ENCODE measurements at places on chromosomes 3 and 15.

- DNase-seq, result no peak
These were observed 10.9 kb downstream of the TEX55 start for GRCh38 chr3:119156868-119157267.

DNA sequence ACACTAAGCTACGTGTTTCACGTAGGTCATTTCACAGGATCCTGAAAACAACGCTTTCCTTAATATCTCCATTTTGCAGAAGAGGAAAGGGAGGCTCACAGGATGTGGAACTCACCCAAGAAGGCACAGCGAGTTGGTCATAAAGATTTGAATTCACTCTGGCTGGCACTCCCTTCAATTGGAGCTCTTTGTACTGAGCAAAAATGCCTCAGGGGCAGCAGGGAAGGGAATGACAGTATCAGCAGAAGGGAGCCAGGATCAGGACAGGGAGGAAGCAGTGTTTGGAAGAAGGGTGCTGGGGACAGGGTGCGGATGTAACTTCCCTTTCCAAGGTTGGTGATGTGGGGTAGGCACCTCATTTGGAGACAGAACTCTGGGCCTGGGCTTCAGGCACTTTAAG lies 1.1 kb upstream of the ST6GAL1 start:
- no peak for DNase-seq

- DNase-seq, result peak; percentile 80
These were observed 23.5 kb upstream of the CLN6 start for GRCh38 chr15:68252925-68253534.

DNA sequence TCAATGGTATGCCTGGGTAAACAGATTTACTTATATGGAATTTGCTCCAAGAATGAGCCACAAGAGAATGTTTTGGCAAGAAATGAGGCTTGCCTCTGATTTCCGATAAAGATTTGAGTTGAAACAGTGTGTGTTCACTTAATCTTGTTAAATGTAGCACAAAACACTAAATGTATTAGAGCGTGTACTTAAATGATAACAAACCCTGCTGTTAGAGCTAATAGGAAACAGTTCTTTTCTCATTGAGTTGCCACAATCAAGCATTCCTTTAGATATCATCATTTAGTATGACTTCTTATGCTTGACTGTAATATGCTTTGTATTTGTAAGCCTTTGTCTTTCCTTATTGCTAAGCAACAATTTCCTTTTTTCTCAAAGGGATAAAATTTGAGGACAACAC lies 353.6 kb upstream of the ZNF717 start:
- DNase-seq, result peak; percentile 24

- peak; percentile 62 for DNase-seq
These were observed 613.4 kb downstream of the ZPLD1 start for GRCh38 chr3:103048068-103048722.
